Fibroblast of lung (primary cell): ENCODE measurements at places on chromosomes 7 and 10. TPM values are rescaled to one million over a fixed set of nuclear protein-coding genes. Genes with fewer than 3 reads are reported as not detected.
A peak's percentile ranks its signal among the peaks of the same experiment; 100 is the strongest.

DNA sequence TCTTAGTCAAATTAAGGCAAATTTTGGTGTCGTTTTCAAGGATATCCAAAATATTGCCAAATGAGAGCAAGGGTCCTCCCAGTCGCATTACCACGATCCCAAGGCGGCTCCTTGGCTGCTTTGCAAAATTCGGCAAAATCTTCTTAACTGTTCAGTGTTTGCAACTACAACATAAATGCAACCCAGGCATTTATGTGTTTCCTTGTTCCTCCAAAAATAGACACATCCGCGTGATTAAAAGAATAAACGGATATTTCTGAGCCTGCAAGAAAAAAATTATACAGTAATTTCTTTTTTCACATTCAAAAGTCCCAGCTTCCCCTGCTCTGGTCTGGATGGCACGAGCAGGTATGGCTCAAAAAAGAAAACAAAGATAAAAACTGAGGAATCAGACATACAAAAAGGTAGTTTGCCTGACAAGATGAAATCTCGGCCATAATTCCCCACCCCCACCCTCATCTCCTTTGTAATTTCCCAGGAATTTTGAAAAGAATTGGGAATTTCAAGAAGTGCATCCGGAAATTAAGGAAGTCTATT is 6.0 kb downstream of the SKIDA1 start:
- no peaks in the 10 kb centered on the region for H3K36me3 ChIP-seq
- H3K4me1 ChIP-seq = peaks cover 3% of the 10 kb centered on the region

- H3K27me3 ChIP-seq = peaks cover 36% of the 10 kb centered on the region
- H3K27ac ChIP-seq = no peak overlapping the region
- no peak overlapping the region for H3K4me3 ChIP-seq
- no peak for DNase-seq
- no peaks in the 10 kb centered on the region for H3K4me1 ChIP-seq
These were observed 798 bp upstream of the TSPAN33 start for GRCh38 chr7:129143724-129144094.

- DNase-seq = no peak
- H3K4me3 ChIP-seq = no peak overlapping the region
- no peaks in the 10 kb centered on the region for H3K4me1 ChIP-seq
These were observed 751 bp downstream of the PAX2 start for GRCh38 chr10:100745882-100746783.

DNA sequence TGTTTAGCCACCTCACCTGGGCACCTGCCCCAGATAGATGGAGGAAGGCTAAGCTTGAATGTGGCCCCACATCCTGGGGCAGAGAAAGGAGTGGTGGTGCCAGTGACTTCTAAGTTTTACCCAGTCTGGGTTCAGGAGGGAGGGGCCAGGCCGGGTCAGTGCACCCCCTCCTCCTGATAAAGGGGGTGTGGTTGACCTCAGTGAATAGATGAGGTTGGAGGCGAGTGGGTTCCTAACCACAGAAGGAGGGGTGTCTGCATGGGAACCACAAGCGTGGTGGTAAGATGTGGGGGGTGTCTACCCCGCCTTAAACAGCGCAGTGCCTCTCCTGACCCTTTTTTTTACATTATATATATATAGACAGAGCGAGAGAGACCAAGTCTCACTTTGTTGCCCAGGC is 105.3 kb upstream of the KCTD7 start:
- DNase-seq = no peak
- no peak overlapping the region for H3K4me3 ChIP-seq
- H3K27me3 ChIP-seq = no peaks in the 10 kb centered on the region
- no peak overlapping the region for H3K27ac ChIP-seq
- H3K36me3 ChIP-seq = no peaks in the 10 kb centered on the region

The EVX1 gene
- not detected in 2 replicates for polyA plus RNA-seq

DNA sequence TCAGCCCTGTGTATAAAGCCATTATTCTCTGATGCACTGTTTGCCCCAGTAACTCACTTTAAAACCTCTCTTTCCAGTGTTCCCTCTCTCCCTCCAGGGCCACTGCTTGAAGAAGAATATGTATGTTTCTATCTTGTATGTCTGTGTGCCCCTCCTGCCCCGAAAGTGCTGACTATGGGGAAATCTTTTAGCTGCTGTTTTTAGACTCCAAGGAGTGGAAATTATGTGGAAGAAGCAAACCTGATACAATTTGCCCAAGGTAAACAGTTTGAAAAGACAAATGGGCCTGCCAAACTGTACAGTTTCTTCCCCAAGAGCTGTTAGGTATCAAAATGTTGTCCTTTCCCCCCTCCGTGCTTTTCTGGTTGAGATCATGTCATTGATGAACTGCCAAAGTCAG is 3.4 kb downstream of the ADRA2A start:
- no peak overlapping the region for H3K4me3 ChIP-seq
- H3K27me3 ChIP-seq = peaks cover 33% of the 10 kb centered on the region
- H3K4me1 ChIP-seq = peaks cover 2% of the 10 kb centered on the region
- no peaks in the 10 kb centered on the region for H3K36me3 ChIP-seq

GRCh38 chr10:23157239-23157681 is 34.9 kb upstream of the PTF1A start:
- no peak overlapping the region for H3K27ac ChIP-seq
- no peak overlapping the region for H3K4me3 ChIP-seq
- no peak for DNase-seq
- peaks cover 2% of the 10 kb centered on the region for H3K4me1 ChIP-seq
- no peaks in the 10 kb centered on the region for H3K36me3 ChIP-seq

The SPDYE5 gene
- not detected in 2 replicates for polyA plus RNA-seq

- H3K4me3 ChIP-seq = no peak overlapping the region
- no peak for DNase-seq
- H3K4me1 ChIP-seq = no peaks in the 10 kb centered on the region
- H3K27me3 ChIP-seq = no peaks in the 10 kb centered on the region
These were observed 90.1 kb downstream of the TEX36 start for GRCh38 chr10:125592897-125593296.

- H3K27ac ChIP-seq = no peak overlapping the region
- no peak for DNase-seq
- H3K27me3 ChIP-seq = peaks cover 13% of the 10 kb centered on the region
These were observed 24.7 kb upstream of the TLX1 start for GRCh38 chr10:101106351-101106750.

- H3K27me3 ChIP-seq = no peaks in the 10 kb centered on the region
- no peak for DNase-seq
- no peaks in the 10 kb centered on the region for H3K4me1 ChIP-seq
- no peak overlapping the region for H3K4me3 ChIP-seq
- no peak overlapping the region for H3K27ac ChIP-seq
These were observed 599.7 kb downstream of the KCNMA1 start for GRCh38 chr10:77037735-77038403.

The OTUD1 gene
- 3.7 and 4.2 TPM in 2 replicates for polyA plus RNA-seq

DNA sequence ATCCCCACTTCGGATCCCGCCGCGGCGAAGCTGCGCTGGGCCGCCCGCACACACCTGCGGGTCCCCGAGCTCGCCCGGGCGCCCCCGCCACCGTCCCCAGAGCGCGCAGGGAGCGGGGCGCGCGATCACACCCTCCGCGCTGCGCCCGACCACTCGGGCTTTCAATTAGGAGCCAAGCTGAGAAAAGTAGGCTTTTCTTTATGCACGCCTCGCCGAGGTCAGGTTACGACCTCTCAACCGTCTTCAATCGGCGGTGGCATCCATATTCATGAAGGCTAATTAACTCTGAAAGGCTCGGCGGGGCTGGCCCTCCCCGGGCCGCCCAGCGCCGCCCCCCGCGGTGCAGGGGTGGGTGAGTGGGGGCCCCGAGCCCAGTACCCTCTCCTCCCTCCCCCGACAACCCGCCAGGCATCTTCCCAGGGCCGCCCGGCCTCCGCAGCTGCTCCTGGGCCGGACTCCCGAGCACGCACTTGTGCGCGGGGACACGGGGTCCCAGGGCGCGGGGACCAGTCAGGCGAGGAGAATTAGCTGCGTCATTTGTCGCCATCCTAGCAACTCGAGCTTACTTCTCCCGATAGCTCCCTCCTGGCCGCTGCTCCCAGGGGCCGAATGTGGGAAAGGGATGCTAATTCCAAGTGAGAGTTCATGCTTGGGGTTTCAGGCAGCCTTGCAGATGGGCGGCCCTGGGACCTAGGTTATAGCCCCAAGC is 155.5 kb upstream of the LYZL2 start:
- H3K27ac ChIP-seq = peak overlapping the region; percentile 87
- peaks cover 20% of the 10 kb centered on the region for H3K4me1 ChIP-seq
- peak overlapping the region; percentile 50 for H3K4me3 ChIP-seq
- peak; percentile 82 for DNase-seq
- H3K27me3 ChIP-seq = no peaks in the 10 kb centered on the region
- H3K36me3 ChIP-seq = no peaks in the 10 kb centered on the region

GRCh38 chr7:99562832-99563231 is 4.4 kb downstream of the ZNF655 start:
- peak overlapping the region; percentile 17 for H3K4me3 ChIP-seq
- DNase-seq = peak; percentile 100
- no peaks in the 10 kb centered on the region for H3K27me3 ChIP-seq
- H3K27ac ChIP-seq = peak overlapping the region; percentile 93
- peaks cover 27% of the 10 kb centered on the region for H3K4me1 ChIP-seq

GRCh38 chr10:121803611-121804010 is 124.2 kb downstream of the ATE1 start:
- no peaks in the 10 kb centered on the region for H3K27me3 ChIP-seq
- H3K36me3 ChIP-seq = no peaks in the 10 kb centered on the region
- no peak overlapping the region for H3K4me3 ChIP-seq
- no peak overlapping the region for H3K27ac ChIP-seq

- DNase-seq = peak; percentile 54
- H3K4me1 ChIP-seq = peaks cover 19% of the 10 kb centered on the region
- peaks cover 4% of the 10 kb centered on the region for H3K36me3 ChIP-seq
- H3K27ac ChIP-seq = no peak overlapping the region
- H3K27me3 ChIP-seq = no peaks in the 10 kb centered on the region
These were observed 8.8 kb downstream of the ITGB1 start for GRCh38 chr10:32949221-32949678.

DNA sequence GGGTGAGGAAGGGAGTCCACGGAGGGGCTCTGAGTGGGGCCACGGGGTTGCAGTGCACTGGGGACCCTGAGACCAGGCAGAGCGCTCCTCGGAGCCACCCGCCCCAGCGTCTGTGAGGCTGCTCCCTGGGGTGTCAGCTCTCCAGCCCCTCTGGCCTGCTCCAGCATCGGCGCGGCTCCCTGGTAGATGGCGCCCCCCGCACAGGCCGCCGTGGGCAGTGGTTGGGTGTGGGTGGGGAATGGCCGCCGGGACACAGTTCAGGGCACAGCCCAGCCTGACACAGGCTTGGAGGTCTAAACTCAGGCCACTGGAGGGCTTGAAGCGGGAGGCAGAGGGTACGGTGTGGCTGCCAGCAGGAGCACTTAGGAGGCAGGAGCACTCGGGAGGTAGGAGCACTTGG is 222.6 kb upstream of the PPP2R2D start:
- no peaks in the 10 kb centered on the region for H3K4me1 ChIP-seq
- no peak overlapping the region for H3K4me3 ChIP-seq
- H3K27me3 ChIP-seq = no peaks in the 10 kb centered on the region
- H3K36me3 ChIP-seq = no peaks in the 10 kb centered on the region
- no peak for DNase-seq

- DNase-seq = no peak
- H3K27me3 ChIP-seq = no peaks in the 10 kb centered on the region
- H3K27ac ChIP-seq = no peak overlapping the region
- no peak overlapping the region for H3K4me3 ChIP-seq
These were observed 819.2 kb upstream of the C7orf33 start for GRCh38 chr7:147771344-147771743.

GRCh38 chr7:140656548-140657515 is 15.9 kb upstream of the ADCK2 start:
- no peak for DNase-seq
- H3K4me1 ChIP-seq = peaks cover 3% of the 10 kb centered on the region
- peak overlapping the region; percentile 56 for H3K27ac ChIP-seq

The LOXL4 gene
- polyA plus RNA-seq = 39.8 and 75.1 TPM in 2 replicates
